ENCODE measurements at places on chromosomes 4 and X. TPM values are rescaled to one million over a fixed set of nuclear protein-coding genes. Genes with fewer than 3 reads are reported as not detected.

Gene PAGE5
- total RNA-seq, result not detected

Gene PDE6B
- 2.3 TPM for total RNA-seq

Gene HPGDS
- not detected for total RNA-seq

Gene MAGEA11
- not detected for total RNA-seq

Gene BTK
- total RNA-seq, result not detected

Gene IL1RAPL1
- not detected for total RNA-seq

Gene RTL9
- total RNA-seq, result 0.33 TPM

Gene CT45A10
- total RNA-seq, result not detected

Data from chondrocyte (in vitro differentiated cells).